Right ventricle myocardium superior (tissue), 1 donor: ENCODE measurements at places on chromosomes 13 and 19. TPM values are rescaled to one million over a fixed set of nuclear protein-coding genes. Genes with fewer than 3 reads are reported as not detected.

The CLDN10 gene
- not detected for total RNA-seq

The SLC10A2 gene
- not detected for total RNA-seq

GRCh38 chr19:51808333-51808986 lies 13.5 kb downstream of the FPR3 start:
- no peak for DNase-seq

- no peak for DNase-seq
Observed at GRCh38 chr13:39306639-39307589, 268.7 kb downstream of the NHLRC3 start.

DNA sequence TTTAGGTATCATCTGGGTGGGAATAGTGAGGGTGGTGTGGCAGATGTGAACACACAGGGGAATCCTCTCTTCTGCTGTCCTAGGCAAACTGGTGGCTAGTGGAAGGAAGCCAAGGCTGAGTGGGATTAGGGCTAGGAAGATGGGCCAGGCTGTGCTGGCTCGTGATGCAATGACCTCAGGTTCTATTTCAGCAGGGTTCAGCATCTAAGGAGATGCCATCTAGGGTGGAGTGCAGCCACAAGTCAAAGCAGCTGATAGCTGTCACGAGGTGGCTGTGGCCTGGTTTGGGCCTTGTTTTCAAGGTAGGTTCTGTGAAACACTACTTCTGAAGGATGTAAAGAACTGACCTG lies 21.6 kb downstream of the ARL11 start:
- DNase-seq, result no peak
